ENCODE measurements at places on chromosomes 6 and 20. TPM values are rescaled to one million over a fixed set of nuclear protein-coding genes. Genes with fewer than 3 reads are reported as not detected.

- DNase-seq, result peak; percentile 77
Measured at GRCh38 chr20:2890742-2891141, 17.5 kb downstream of the PTPRA start.

DNA sequence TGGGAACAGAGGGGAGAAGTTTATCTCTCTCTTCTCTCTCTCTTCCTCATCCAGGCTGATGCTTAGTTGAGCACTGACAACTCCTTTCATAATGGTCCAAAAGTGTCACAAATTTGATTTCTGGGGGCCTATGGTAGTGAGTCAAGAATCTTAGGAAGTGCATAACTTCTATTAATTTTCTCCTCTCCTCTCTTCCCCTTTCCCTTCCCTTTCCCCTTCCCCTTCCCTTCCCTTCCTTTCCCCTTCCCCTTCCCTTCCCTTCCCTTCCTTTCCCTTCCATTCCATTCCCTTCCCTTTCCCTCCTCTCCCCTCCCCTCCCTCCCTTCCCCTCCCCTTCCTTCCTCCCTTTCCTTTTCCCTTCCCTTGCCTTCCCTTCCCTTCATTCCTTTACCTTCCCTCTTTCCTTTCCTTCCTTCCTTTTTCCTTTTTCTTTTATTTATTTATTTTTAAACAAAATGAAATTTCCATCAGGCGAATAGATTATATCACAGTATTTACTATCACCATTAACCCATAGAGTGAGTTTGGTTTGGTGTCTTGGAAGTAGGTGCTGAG is 56.9 kb upstream of the JAG1 start:
- no peak for DNase-seq

GRCh38 chr20:49437057-49437456 is 45.4 kb downstream of the KCNB1 start:
- DNase-seq, result no peak

DNA sequence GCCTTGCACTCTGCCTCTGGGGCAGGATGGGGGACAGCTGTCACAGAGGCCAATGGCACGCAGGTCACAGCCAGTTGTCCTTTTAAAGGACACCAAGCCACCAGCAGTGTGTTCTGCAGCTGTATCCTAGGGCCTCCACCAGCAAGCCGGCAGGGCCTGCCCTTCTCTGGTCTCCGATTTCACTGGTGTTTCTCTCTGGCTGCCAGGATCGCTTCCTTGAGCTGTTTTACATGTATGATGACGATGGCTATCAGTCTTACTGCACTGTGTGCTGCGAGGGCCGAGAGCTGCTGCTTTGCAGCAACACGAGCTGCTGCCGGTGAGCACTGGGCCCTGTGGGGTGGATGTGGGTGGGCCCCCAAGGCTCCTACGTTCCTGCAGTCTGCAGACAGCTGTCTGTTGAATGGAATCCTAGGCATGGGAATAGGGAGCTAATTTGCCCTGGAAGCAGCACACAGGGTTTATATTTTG is 22.7 kb upstream of the MAPRE1 start:
- no peak for DNase-seq

DNA sequence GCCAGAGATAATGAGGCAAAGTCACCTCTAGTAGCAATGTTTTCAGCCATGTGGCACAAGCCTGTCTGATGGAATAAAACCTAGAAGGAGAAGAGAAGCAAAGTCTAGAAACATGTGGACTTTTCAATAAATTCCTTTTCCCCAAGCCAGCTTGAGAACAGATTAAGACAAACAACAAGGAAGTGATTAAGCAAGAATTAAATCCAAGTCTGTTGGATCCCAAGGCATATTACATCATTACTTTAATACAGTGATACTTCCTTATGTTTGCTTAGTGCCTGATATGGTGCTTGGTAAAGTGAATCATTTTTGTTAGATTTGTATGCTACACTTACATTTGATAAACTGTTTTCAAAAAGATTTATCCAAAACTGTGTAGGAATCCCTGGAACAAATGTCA is 260.3 kb upstream of the FAM83B start:
- peak; percentile 11 for DNase-seq

GRCh38 chr6:167543602-167544497 is 219.0 kb downstream of the TTLL2 start:
- DNase-seq, result no peak

MEP1A gene
- not detected for total RNA-seq

DNA sequence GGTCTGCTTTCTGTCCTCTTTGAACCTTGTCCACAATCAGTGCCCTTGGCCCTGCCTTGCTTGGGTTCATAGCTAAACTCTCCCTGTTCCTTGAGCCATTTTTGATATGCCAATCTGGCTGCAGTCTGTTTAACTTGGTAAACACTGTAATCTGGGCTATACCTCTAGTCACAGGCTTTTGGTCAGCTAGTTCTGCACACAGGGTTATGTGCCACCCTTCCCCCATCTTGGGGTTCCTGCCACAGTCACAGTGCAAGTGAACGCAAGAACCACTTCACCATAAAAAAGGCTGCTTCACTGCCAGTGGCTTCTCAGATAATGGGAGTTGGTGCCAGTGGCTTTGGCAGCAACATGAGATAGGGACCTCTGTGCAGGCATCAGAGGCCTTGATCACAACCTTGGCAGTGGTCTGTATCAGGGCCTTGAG is 10.9 kb upstream of the ATRN start:
- no peak for DNase-seq

DNA sequence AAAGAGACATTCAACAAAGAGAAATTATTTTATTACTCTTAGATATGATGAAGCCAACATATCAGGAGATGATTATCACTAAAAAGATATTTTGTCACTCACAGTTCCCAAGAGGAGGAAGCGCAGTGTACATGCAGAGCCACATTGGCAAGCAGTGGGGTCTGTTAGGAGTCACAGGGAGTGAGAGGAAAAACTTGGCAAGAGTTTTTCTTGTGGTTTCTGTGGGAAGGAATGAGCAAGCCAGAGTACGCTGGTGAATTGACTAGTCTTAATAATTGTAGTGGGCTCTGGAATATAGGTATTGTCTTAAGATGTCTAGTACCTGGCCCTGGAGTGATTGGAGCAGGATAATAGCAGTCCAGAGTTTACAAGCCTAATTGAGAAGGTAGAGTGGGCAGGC is 1095.2 kb downstream of the GRIK2 start:
- no peak for DNase-seq

DNA sequence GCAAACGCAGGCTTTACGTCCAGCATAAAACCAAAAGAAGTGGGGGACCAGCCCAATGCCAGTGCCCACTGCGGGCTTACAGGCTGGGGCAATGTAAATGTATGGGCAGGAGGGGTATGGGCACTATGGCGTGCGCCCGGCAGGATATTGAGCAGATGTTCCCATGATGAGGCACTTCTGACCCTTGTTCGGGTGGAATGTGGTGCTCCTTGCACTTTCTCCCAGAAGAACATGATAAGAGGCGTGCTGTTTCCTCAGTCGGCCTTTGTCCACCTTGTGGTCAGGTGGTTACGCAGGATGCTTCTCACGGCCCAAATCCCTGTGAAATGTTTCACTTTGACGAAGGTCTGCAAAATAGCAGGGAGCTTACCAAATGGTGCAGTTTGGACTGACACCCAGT is 4.8 kb upstream of the GPR31 start:
- no peak for DNase-seq

GRCh38 chr20:12640251-12640650 is 368.5 kb upstream of the SPTLC3 start:
- DNase-seq, result no peak

SLC35D3 gene
- not detected for total RNA-seq

DNA sequence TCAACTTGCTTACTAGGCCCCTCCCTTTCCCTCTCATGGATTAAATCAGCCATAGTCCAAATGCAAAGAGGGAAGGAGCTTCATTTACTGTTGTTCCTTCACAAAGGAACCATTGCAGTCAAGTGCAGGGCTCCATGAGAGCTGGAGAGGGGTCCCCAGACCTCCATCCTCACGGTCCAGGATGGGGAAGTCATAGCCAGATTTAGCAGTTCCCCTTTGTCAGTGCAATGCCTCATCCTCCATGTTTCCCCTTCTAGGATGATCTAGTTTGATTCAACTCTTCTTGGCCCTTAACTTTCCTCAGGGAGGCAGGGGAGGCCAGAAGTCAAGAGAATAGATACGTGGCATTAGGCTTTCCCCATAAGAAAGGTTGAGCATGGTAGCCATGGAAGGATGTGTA is 66.5 kb upstream of the FUCA2 start:
- no peak for DNase-seq

CLPSL1 gene
- total RNA-seq, result not detected

GRCh38 chr6:28729501-28730402 is 194.0 kb downstream of the TRIM27 start:
- no peak for DNase-seq

SAMD10 gene
- total RNA-seq, result 3.2 TPM

GRCh38 chr6:136491754-136492153 is 58.5 kb downstream of the MAP7 start:
- no peak for DNase-seq

TNFRSF6B gene
- total RNA-seq, result 3.2 TPM

DNA sequence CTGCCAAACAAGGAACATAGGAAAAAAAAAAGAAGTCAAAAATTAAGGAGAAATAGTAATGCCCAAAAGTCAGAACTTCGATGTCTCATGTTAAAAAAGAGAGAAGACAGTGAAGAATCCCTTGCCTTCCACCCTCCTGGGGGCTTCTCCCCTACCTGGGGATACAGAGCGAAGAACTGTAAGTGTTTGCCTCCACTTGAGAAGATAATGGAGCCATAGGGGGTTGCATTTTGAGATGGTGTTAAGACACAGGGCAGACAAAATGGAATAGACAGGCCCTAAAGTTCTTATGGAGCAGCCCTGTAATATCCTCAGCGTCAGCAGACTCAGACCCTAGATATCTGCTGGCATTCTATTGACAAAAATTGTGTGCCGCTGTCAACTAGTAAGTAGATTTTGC is 222.2 kb upstream of the MAP3K7 start:
- DNase-seq, result no peak
